ENCODE measurements at places on chromosomes 3 and 15.

- no peak for DNase-seq
Measured at GRCh38 chr3:49199900-49200281, 28.5 kb downstream of the KLHDC8B start.

DNA sequence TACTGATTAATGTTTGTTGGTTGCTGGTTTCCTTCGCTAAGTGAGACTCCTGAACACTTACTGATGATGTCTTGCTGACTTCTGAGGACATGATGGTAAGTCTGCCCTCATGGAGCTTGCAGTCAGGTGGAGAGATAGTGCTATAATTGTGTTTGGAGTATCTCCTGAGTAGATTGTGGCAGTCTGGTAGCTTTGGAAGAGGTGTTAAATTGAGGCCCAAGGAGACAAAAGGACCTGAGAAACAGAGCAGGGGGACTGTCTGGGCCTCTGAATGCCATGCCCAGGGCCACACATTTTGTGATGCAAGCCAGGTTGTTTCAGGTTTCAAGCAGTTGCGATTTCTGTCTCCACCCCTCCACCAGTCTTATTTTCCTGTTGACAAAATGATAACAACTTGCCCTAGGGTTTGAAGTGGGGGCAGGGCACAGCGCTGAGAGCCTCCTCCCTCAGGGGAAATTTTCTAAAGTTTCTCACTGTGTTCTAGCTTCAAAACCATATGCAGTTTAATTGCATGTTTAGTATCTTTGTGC lies 16.7 kb downstream of the SMAD3 start:
- DNase-seq: no peak

DNA sequence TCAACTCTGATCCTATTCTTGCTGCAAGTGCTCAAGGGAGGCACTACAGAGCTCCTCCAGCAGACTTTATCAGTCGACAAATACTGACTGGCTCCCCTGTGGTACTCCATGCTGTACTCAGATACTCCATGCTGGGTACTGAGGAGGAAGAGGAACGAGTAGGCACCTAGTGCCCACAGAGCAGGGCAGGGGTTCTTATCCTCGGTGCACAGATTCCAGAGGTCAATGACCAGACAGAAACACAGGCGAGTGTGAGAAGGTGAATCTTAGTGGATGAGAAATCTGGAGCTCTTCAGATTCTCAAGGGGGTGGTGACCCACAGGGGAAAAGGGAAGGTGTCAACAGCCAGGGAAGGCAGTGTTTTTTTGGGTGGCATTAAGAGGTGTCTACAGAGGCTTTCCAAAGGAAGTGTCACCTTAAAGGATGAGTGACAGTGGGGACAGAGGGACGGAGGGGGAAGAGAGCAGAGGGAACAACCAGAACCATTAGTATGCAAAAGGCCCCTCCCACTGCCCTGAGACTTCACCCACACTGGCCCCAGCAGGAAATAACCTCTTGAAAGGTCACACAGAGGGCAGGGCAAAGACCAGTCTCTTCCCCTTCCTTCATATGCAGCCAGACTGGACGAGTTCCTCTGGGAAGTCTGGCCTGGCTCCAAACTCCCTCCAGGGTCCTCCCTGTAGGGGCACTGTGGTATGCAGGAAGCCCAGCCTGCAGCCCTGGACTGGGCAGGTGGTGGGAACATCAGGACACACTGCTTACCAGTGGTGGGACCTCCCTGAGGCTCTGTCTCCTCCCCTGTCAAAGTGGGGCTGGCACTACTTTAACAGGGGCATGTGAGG lies 27.5 kb downstream of the CCDC12 start:
- DNase-seq: no peak

DNA sequence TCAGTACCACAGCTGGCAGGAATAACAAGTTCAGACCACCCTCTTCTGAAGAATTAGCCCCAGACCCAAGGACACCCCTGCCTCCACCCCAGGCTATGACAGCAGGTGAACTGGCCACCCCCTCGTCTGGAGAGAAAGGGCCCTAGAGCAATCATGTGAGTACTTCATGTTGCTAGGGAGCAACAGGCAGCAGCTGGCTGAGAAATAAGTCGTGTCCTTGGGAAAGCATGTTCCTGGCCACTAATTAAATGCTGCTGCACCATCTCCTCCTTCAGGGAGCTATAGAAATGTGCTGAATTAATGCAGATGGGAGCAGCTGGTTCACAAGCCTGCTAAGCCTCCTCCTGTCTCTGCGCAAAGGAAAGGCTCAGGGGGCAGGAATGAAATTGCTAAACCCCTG lies 31.5 kb downstream of the MRPS11 start:
- DNase-seq: no peak

DNA sequence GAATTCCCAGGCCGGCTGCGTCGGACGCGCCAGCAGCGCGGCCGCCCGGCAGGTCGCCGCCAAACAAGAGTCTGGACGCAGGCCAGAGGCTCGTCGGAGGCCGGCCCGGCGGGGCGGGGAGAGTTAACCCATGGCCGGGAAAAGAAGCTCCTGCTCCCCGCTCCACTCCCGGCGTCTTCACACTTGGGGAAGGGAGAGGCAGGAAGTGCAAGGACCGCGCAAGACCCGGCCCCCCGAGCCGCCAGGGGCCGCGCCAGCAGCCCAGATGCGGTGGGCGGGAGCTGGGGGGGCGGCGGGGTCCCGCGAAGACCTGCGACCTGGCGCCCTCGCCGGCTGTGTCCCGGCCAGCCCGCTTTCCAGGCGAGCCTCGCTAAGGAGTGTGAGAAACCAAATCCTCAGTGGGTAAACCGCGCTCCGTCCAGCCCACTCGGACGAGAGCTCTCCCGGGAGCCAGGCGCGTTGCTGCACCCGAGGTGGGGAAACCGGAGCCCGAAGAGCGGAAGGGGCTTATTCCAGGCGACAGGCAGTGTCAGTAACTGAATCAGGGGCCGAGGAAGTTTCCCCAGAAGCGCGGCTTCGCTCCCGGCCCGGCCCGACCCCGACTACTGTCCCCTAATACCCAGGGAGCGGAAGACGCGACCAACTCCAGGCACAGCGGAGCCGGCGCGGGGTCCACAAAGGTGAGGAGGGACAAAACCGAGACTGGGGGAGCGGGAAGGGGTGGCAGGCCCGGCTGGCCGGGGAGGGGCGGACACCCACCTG lies 721 bp downstream of the ADAMTS7 start:
- peak; percentile 26 for DNase-seq

DNA sequence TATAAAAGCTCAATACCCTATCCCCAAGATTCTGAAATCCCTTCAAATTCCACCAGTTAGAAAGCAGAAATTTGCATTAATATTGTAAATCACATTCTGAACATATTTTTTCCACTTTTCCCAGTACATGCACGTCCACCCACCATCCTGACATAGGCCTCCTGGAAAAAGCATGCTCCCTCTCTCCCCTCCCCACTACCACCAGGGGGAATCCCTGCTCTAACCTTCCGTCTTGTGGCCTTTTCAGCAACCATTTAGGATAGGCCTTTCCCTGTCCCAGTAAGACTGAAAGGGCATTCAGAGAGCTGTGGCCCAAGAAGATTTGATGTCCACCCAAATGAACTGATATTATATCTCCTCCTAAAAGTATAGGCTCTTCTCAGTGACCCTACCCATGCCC lies 182.1 kb downstream of the ARRDC4 start:
- no peak for DNase-seq

GRCh38 chr3:190444576-190445145 lies 5.0 kb downstream of the TMEM207 start:
- DNase-seq: no peak

DNA sequence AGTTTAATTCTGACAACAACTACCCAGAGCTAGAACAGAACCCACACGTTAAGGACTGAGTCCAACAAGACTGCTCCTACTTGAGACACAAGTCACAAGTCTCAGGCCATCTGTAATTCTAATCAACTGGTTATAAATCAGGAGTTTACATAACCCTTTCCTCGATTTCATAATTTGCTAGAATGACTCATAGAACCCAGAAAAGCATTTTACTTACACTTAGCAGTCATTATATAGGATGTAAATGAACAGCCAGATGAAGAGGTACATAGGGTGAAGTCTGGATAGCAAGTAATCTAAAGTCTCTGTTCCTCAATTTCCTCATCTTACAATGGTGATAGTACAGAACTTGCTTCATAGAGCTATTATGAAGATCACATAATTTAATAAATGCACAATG lies 1018.2 kb downstream of the DIPK2A start:
- peak; percentile 53 for DNase-seq

DNA sequence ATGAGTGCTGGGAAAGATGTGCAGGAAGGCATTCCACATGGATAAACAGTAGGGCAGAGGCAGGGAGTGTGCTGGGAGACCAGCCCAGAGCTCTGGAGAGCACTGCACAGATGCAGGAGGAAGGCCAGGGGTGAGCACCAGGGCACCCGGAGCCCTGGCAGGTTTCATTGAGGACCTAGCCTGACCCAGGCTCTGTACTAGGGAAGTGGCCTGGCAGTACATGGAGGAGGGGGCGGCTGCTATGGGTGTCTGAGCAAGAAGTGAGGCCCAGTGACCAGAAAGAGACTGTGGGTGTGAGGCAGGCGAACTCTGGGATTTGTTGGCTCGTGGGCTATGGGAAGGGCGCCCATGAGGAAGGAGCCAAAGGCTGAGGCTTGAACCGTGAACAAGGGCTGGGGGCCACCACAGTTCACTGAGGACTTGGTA lies 139.1 kb downstream of the DNAJB8 start:
- no peak for DNase-seq

GRCh38 chr3:9135526-9135925 lies 113.9 kb downstream of the SRGAP3 start:
- DNase-seq: no peak

- no peak for DNase-seq
Measured at GRCh38 chr3:142148044-142148791, 1.1 kb downstream of the TFDP2 start.

DNA sequence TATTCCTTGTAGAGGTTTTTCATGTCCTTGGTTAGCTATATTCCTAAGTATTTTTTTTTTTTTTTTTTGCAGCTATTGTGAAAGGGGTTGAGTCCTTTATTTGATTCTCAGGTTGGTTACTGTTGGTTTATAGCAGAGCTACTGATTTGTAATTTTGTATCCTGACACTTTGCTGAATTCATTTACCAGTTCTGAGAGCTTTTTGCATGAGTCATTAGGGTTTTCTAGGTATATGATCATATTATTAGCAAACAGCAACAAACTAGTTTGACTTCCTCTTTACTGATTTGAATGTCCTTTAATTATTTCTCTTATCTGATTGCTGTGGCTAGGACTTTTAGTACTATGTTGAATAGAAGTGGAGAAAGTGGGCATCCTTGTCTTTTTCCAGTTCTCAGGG lies 737.4 kb downstream of the ZNF385D start:
- no peak for DNase-seq

- DNase-seq: peak; percentile 75
Measured at GRCh38 chr3:38137615-38138348, 679 bp upstream of the MYD88 start.

DNA sequence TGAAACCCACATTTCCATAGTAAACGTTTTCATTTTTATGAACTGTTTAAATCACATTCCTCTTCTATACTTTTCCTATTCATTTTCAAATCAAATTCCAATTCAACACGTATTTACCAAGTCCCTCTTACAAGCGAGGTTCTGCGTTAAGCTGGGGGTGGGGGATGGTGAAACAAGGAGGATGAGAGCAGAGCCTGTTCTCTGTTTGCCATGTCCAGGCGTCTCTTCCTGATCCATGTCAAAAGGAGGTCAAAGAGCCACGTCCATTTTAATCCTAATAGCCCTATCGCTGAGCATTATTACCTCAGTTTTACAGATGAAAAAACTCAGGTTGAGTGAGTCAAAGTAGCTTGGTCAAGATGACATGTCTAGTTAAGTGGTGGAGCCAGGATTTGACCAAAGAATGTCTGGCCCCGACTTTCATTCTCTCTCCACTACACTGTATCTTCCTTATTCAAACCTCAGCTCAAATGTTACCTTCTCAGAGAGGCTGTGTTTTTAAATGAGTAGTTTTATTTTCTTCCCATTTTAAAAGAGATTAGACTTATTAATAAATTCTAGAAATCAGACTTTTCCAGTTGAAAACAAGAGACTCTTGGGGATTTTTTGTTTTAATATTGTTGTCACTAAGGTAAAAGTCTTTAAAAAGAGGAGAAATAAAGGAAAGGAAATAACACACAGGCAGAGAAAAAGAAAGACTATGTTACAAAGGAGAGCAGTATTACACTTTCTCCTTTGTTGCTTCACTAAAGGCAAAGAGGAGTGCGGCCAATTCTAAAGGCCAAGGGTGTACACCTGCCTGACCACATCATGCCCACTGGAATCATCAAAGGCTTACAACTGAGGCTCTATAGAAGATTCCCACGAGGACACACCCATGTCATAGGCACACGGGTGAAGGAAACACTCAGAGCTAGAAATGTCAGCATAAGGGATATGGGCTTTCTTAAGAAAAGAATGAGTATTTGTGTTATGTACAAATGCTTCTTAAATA lies 42.4 kb downstream of the MYO5A start:
- no peak for DNase-seq

- peak; percentile 87 for DNase-seq
Measured at GRCh38 chr15:63503739-63504246, 600 bp upstream of the USP3 start.

- DNase-seq: peak; percentile 82
Measured at GRCh38 chr3:102400766-102401165, 34.0 kb upstream of the ZPLD1 start.

DNA sequence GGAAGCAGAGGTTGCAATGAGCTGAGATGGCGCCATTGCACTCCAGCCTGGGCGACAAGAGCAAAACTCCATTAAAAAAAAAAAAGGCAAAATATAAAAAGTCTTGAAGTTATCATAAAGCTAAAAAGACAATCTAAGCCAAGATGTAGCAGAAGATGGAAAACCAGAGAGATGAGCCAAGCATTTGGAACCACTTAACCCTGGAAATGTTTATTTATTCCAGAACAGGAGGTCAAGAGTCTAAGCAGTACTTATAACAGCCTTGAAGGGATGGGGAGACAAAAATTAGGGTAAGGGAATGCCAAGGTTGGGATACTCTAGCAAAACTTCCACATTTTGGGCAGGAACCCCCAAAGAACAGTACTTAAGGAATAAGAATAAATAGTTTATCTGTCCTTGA lies 30.1 kb downstream of the FAIM start:
- no peak for DNase-seq

DNA sequence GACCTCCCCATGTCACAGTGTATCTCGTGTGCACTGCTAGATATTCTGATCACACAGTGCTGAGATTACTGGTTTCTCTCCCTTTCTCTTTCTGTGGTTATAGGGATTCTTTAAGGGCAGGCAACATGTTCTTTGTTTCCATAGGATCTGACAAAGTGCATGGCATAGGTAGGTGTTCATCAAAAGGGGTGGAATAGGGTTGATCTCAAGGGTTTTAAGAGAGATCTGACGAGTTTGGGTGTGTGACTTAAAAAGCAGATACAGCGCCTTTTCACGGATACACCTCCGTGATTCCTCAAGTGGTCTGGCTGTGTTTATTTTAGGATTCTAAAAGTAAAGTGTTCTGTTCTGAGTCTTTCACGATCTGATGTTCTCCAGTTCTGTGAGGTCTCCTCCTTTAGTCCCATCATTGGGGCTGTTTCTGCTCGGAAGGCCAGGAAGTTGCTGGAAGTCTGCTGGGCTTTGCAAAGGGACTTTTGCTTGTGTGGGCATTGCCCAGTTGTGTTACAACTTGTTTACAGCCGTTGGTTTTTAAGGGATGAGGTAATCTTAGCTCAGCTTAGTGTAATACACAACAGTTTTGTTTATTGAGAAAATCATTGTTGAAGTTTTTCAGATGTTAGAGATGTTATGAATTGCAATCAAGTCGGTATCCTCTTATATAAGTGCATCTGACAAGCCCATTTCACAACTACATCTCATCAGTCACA lies 34.8 kb downstream of the IGF1R start:
- DNase-seq: peak; percentile 11

Data from HCEC 1CT (cell line).